ENCODE measurements at places on chromosomes 7 and 10. TPM values are rescaled to one million over a fixed set of nuclear protein-coding genes. Genes with fewer than 3 reads are reported as not detected.

- DNase-seq = no peak
Observed at GRCh38 chr10:110304394-110304779, 333 bp downstream of the SMNDC1 start.

DNA sequence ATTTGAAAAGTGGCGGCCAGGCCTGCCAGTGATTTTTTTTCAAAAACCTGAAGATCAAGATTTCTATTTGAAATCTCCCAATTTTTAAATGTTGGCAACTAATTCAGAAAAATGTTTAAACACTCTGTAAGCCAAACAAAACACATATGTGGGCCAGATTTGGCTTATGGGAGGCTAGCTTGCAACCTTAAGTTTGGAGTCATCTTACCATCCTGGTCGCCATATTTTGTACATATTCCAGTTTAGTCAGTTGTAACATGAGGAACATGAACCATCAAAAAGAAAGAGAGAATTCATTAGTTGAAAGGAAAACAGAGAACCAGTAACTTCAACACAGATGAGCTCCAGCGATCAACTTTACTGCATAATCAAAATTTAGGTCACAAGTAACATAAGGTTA lies 115.4 kb downstream of the TMEM26 start:
- no peak for DNase-seq

UBTD1 gene
- polyA plus RNA-seq = 15.5 TPM

GRCh38 chr7:27141923-27142579 lies 1.4 kb downstream of the HOXA5 start:
- no peak for DNase-seq

- DNase-seq = no peak
Observed at GRCh38 chr10:101614663-101615524, 26.8 kb downstream of the DPCD start.

HOGA1 gene
- polyA plus RNA-seq = 0.41 TPM

GRCh38 chr10:107423903-107424302 lies 259.4 kb upstream of the SORCS1 start:
- DNase-seq = no peak

DNA sequence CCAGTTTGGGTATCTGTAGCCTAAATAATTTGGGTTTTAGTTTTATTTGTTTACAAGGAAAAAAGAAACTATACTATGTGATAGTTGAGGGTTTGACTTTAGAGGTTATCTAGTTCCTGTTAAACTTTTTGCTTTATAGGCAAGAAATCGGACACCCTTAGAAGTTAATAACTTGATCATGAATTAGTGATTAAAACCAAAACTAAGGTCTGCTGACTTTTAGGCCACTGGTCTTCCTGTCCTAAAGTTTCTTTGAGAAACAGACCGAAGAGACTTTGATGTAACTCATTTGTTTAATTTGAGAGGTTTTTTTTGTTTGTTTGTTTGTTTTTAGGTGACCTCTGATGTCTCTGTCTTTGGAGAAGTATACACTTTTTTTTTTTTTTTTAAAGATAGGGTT lies 59.7 kb downstream of the PHTF2 start:
- no peak for DNase-seq

- DNase-seq = no peak
Observed at GRCh38 chr10:57145548-57145947, 784.5 kb upstream of the ZWINT start.

DNA sequence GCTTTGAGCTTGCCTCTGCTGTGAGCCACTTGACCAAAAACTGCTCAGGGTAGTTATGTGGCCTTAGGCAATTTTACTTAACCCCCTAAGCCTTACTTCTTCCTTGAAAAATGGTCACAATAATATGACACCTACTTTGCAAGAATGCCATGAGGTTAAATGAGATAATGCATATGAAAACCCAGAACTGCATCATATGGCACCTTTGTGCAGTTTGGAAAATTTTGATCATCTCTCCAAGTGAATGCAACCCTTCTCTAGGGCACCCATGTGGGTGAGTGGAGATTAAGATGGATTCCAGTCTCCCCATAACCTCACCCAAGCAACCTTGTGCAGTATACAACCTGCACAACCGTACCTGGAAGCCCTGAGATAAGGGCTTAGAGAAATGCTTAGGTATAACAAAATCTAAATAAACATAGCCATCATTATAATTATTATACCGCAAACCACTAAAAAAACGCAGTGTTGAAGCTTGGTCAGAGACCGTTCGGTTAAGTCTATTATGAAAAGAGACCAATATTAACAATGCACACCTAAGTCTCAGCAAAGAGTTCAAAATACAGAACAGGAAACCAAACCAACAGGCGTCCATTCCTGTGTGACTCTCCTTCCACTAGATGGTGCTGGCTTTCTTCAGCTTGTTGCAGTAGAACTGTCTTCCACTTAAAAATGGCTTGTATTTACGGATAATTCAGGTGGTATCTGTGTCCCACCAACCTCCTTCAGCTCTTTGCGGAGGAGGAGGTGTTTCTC lies 21.0 kb upstream of the ASB15 start:
- no peak for DNase-seq

DNA sequence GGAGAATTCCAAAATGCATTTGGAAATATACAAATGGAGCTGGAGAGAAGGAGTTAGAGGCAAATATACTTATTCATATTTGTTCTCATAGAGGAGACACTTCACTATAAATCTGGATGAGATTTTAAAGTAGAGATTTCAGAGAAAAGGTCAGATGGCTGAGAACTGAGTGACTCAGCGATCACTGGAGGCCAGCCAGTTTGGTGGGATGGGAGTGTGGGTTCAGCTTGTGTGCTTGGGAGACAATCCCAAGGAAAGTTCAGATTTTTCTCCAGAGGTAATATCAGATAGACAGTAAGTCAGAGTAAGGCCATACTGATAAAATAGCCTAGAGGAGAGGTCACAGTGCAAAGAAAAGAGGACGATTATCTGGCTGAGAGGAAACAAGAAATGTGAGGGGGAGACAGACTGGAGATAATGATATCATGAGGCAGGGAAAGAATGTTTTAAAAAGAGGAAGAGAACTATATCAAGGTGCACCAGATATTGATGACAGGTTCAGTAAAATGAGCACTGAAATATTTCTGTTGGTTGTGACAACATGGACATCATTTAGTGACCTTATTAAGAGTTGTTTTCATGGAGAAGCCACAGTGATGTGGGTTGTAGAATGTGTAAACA lies 67.0 kb downstream of the MDFIC start:
- DNase-seq = no peak

- peak; percentile 1 for DNase-seq
Observed at GRCh38 chr7:69932034-69932628, 333.9 kb downstream of the AUTS2 start.

- no peak for DNase-seq
Observed at GRCh38 chr7:2484868-2485267, 8.7 kb upstream of the GRIFIN start.

DNA sequence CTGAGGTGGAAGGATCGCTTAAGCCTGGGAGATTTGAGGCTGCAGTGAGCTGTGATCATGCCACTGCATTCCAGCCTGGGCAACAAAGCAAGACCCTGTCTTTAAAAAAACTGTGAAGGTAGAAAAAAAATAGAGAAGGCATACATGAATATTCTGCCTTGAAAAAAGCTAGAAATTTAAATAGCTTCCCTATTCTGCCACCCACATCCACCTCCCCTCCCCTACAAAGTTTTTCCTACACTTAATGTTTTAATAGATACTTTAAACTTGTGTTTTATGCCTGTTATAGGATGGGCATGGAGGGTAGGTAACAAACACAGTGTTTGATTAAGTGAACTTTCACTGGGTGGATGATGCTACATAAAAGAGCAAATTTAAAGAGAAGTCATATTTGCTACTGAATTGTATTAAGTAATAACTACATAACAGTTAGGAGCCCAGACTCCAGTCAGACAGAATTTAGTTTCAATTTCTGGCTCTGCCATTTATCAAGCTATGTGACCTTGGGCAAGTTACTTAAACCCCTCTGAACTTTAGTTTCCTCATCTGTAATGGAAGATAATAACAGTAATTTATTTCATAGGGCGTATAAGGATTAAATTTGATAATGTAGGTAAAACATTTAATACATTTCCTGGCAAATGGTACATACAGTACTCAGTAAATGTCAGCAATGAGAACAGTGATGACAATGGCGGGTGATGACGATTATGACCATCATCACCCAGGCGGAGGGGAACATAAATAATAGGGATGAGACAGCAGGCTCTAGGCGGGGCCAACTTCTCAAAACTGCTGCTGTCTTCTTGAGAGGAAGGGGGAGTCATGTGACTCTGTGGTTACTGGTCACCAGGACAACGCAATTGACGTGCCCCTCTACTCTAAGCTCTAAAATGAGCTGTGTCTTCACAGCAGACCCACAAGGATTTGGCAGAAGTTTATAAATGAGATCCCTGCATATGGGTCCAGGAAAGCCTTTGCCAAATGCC lies 15.8 kb downstream of the DNMBP start:
- DNase-seq = no peak
